ENCODE measurements at places on chromosomes 5 and 9.

DNA sequence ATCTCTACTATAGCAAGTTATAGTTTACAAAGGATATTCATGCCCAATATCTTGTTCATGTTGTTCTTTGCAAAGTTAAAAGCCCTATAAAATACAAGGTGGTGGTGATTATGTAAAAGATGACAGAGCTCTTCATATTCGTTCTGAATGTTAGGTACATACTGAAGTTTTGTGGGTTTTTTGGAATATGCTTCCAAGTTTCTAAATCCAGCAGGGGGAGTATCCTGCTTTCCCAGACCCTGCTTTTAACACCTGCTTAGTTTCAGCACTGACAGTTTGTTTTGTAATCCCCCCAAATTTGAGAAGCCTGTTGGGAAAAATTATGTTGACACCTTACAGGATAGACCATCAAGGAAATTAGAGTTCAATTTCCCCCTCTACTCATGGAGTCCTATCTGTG, 438.3 kb downstream of the SH3GL2 start:
- no peak for DNase-seq

DNA sequence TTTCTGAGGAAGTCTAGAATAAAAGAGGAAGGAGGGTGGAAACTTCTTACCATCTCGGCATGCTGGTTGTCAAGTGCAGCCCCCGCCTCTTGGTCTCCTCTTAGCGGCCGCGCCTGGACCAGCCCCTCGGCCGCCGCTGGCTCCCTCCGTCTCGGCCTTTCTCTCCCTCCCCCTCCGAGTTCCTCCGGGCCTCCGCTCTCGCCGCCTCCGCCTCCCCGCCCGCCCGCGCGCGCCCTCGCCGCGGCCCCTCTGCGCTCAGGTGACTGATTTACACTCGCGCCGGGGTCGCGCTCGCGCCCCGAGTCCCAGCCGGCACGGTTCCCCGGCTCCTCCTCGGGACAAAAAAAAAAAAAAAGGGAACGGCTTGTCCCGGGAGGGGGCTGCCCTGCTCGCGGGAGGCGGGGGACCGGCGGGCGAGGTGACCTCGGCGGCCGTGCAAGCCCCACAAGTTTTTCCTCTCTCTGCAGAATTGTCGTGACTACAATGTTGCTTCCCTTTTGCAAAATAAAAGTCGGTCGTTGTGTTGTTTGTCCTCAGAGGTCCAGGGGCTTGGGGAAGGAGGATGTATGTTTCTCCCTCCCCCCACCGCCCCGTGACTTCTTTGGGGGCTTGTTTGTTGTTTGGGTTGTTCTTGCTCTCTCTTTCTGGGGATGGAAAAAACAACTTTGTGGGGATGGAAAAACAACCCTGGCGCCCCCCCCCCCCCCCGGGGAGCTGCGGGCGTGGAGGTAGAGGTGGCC, at the start of gene BNC2:
Gene BNC2 (minus strand): TSS at position 75 of the 740 bp plus-strand sequence. CDS start 22 bp downstream, at position 53.
- DNase-seq: no peak

DNA sequence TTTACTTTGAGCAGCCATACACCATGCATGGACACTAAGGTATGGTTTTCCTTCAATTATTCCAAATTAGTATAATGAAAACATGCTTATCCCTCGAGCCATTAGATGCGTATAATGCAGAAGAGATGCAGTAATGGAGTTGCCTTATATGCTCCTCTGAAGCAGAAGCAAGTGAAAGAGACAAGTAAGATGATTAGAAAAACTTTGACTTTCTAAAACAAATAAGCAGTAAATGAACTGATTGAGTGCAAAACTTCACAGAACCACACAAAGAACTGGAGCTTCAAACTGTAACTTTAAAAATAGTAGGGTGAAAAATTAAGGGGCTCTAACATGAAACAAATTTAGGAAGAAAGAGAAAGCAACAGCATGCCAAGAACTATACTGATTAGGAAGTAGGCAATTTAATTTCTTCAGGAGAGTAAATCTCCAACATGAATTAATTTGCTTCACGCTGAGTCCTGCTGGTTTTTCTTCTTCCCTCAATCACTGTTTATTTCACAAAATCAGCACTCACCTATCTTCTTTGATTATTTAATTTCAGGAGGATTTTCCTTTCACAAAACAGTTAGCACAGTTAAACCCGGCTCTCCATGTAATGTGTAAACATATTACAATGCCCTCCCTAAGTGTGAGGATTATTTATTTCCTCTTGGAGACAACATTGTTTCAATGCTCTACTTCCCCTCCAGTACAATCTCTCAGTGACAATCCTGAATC, 90.3 kb upstream of the PAM start:
- DNase-seq: no peak

DNA sequence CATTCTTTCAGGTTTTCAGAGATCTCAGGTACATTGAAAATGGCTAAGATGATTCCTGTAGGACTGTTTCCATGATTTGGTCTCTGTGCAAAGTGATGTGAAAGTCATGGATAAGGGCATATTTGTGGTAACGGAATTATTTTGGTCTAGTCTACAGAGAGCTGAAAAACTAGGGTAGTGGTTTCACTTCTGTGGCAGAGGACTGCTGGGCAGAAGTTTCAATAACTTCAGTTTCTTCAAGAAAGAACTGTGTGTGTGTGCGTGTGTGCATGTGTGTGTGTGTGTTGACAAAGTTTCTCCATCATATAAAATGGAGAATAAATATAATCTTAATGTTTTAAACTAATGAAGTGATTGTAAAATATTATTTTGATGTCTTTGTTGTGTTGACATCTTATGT, 4.3 kb downstream of the CNOT8 start:
- DNase-seq: no peak

DNA sequence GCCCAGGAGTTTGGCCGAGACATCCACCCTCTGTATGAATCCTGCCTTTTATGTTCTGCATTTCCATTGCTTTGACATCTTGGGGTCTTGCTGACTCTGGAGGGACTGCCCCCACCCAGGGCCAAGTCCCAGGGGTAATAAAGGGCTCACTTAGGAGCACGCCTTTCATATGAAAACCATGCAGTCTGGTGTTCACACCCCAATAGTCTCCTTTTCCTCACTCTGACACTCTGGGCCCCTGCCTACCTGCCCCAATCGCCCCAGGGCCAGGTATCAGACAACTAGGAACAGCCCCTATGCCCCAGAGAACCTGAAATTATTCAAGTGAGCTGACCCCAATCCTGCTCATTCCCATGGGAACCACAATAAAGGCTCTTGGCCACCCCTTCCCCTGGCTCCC, 33.1 kb upstream of the RAPGEF1 start:
- no peak for DNase-seq

- no peak for DNase-seq
Observed at GRCh38 chr9:109440117-109440515, 58.0 kb downstream of the PTPN3 start.

DNA sequence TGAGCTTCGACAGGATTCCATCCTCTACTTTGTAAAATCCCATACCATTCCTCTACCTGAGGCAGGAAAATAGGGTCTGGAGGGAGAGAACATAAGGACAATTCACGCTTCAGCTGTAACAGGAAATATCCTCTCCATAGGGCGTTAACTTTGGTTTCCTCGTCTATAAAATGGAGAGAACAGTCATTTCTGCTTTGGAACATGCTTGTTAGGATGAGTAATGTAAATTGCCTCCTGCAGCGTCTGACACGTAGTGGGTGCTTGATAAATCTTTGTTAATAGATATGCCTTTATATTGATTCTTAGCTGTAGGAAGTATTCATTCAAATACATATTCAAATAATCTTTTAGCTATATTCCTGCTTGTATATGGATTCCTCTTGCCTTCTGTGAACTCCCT, 711 bp upstream of the SUB1 start:
- DNase-seq: no peak

GRCh38 chr9:73685786-73686185, 534.1 kb downstream of the ANXA1 start:
- no peak for DNase-seq

DNA sequence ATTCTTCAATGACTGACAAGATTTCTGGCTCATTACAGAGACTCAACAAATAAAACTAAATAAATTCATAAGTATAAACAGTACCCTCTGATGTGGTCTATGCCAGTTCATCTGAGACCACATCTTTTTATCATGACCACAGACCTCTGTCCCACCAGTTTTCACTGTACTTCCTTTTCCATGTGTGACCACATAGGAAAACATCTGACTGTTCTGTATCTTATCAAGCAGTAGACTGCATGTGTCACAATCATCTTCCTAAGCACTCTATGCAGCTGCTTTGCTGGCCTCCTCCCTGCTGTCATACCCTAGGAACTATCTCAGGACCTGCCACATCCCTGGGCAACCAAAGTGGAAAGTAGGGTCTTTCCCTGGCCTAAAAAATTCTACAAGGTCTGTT, 205.0 kb upstream of the ZNF462 start:
- DNase-seq: no peak

DNA sequence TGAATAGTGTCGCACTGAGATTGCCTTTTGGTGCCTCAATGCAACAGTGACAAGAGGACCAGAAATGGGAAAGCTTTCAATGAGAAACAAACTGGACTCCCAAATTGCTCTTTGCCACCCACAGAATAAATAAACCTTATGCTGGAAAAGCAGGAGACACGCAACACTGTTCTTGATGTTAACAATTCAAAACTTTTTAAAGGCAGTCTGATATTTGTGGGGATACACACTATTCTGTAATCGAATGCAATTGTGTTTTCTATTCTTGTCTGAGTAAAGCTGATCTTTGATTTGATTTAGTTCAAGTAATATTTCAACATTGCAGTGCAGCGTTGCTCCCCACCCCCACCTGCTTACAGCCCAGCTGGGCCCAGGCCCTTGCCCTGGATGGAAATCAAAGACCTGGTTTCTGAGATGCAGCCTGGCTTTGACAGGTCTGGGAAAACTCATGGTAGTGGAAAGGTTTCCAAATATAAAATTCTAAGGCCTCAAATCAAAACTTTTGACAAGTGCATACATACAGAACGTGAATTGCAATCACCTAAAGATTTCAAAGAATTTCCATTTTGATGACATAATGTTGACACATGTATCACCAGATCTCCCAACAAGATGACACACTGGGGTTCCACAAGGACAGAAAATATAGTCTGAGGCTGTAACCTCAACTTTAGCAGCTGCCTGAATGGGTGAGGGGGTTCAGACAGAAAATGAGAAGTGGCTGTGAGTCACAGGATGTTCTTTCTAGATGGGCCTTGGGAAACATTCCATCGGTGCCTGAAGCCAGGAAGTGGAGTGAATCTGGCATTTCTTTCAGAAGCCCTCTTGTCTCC, 55.1 kb downstream of the ABCA1 start:
- no peak for DNase-seq

- DNase-seq: no peak
Observed at GRCh38 chr9:134434894-134435506, 108.7 kb downstream of the RXRA start.

DNA sequence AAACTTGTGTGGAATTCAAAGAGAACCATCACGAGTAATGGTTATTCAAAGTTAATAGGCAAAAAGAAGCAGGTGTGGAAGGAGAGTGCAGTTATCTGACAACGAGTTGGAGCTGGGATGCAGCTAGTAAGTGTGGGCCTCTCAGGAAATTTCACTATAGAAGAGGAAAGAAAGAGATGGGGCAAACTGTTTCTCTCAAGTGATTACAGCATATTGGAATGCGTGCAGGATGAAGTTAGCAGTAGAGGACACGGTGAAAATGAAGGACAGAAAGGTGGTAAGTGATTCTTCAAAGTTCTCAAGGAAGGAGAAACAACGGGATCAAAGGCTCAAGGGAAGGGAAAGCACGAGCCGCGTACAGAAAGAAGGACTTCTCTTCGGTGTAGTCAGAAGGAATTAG, 84.0 kb downstream of the ADAMTS12 start:
- no peak for DNase-seq

GRCh38 chr5:53927668-53928247, 367.3 kb downstream of the NDUFS4 start:
- DNase-seq: no peak
